ENCODE measurements at places on chromosomes 11 and 22. TPM values are rescaled to one million over a fixed set of nuclear protein-coding genes. Genes with fewer than 3 reads are reported as not detected.

OR52A1 gene
- total RNA-seq: not detected

GRCh38 chr11:45245218-45246045, 40.7 kb downstream of the SYT13 start:
- DNase-seq: no peak

NXPE4 gene
- not detected for total RNA-seq

DNA sequence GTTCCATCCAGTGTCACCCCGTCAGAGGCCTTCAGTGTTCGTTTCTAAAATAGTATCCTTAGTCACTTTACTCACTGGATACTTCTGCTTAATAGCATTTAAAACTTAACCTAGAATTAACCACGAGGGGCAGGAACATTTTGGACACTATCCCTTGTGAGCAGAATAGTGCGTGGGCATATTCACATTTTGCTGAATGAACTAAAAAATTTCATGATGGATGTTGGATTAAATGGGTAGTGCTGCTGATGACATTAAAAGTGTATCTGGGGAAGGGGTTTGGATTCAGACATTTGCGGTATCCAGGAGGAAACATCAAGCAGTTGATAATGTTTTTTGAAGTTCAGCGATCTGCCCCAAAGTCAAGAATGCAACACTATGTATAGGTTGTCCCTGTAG, 750 bp upstream of the NAT10 start:
- peak; percentile 20 for DNase-seq

KCNJ11 gene
- total RNA-seq: 0.11 TPM

DNA sequence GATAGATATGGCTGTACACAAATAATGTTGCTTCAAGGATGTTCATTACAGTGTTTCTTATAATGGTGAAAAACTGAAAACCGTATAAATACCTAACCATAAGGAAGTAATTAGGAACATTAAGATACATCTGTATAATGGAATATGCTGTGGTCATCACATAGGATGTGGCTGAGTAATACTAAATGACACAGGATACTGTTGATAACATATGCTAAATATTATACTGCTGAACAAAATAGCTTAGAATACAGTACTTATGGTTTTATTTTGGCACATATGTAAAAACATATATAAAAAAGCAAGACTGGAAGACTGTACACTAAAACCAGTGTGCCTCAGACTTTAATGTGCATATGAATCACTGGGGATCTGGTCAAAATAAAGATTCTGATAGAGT, 43.8 kb downstream of the FBXO7 start:
- no peak for DNase-seq

NAALADL1 gene
- total RNA-seq: not detected

SHANK2 gene
- 0.51 TPM for total RNA-seq

GRCh38 chr22:38524429-38524828, 18.3 kb upstream of the DDX17 start:
- no peak for DNase-seq

GRCh38 chr22:21018314-21018713, 3.3 kb downstream of the P2RX6 start:
- no peak for DNase-seq

DNA sequence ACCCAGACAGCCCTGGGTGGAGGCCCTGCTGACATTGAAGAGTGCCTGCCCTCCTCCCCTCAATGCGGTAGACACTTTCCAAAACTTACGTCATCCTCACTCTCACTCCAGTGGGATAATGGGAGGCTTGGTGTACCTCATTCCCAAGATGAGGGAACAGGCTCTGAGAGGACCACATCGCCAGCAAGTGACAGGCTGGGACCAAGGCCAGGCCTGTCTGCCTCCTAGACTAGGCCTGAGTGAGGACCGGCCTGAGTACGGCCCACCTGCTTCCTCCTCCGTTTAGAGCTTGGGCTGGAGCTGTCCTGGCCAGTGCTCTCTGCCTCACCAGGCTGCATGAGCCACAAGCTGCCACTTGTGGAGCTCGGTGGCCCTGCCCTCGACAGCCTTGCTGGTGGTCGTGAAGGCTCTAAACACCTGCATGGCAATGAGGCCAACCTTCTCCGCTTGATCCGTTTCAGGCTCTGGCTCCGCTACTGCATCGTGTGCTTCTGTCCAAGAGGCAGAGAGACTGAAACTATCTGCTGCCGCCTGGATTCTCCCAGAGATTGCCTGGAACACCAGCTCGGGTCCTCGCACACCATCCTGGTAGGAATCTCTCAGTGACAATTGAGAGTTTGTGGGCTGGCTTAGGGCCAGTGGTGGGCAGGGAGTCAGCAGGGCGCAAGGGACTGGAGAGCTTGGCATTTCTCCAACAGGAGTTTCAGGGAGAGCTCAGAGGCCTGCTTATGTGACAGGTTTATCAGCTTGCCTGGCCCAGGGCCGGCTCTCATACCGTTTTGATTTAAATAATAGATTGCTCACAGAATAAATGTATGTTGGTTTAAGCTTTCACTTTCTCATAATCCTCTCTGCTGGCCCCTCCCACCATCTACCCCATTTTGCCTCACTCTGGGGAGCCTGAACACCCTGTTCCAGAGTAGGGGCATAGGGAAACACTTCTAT, 9.4 kb downstream of the LRRC75B start:
- DNase-seq: peak; percentile 44

HTATIP2 gene
- 46.7 TPM for total RNA-seq

KDM4E gene
- not detected for total RNA-seq

RHOG gene
- total RNA-seq: 36.5 TPM

DNA sequence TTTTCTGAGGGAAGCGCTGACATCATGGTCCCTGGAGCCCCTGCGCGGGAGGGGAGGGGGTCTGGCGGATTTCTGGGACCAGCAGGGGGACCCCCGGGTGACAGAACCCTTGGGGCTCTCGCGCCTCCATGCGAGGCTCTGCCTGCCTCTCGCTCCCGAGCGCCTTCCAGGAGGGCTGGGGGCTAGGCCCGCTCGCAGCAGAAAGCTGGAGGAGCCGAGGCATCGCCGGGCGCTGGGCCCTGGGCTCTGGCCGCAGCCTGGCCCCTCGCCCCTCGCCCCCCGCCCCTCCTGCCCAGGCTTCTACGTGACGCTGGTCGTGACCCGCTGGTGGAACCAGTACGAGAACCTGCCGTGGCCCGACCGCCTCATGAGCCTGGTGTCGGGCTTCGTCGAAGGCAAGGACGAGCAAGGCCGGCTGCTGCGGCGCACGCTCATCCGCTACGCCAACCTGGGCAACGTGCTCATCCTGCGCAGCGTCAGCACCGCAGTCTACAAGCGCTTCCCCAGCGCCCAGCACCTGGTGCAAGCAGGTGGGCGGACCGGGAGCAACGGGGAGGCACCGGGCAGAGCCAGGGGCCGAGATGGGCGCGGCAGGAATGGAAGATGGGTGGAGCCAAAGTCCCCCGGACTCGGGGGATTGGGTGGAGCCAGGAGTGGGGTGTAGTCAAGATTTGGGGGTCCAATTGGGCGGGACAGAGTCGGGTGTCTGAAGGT, 5.4 kb downstream of the BEST1 start:
- DNase-seq: no peak

MOGAT2 gene
- total RNA-seq: not detected

DNA sequence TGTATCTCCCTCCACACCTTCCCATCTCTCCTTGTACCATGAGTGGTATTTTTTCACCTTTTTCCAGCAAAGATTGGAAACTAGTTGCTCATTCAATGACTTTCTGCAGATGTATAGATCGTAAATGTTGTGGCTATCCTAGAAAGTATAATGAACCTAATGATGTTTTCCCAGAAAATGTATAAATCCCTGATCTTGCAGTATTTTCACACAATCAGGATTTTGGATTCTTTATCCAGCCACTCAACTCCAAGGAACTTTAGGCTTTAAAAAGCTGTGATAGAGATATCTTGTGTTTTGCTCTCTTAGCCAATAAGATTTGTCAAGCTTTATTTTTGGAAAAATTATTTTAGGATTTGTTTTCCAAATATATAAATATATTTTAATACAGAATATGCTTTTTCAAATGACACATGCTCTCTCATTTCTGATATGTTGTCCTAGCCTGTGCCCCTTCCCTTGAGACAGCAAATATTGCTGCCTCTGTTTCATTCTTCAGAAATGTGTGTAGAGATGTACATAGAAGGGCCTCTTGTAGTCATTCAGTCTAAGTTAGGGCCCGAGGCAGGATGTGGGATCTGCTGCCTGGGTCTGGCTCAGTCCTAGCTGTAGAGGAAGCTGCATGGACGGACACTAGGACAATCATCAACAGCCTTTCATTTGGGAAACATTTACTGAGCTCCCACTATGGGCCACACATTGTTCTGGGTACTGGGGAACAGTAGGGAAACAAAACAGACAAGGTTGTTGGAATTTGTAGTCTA, 62.4 kb downstream of the NAV2 start:
- no peak for DNase-seq

HEPHL1 gene
- not detected for total RNA-seq

PATE2 gene
- not detected for total RNA-seq

DNA sequence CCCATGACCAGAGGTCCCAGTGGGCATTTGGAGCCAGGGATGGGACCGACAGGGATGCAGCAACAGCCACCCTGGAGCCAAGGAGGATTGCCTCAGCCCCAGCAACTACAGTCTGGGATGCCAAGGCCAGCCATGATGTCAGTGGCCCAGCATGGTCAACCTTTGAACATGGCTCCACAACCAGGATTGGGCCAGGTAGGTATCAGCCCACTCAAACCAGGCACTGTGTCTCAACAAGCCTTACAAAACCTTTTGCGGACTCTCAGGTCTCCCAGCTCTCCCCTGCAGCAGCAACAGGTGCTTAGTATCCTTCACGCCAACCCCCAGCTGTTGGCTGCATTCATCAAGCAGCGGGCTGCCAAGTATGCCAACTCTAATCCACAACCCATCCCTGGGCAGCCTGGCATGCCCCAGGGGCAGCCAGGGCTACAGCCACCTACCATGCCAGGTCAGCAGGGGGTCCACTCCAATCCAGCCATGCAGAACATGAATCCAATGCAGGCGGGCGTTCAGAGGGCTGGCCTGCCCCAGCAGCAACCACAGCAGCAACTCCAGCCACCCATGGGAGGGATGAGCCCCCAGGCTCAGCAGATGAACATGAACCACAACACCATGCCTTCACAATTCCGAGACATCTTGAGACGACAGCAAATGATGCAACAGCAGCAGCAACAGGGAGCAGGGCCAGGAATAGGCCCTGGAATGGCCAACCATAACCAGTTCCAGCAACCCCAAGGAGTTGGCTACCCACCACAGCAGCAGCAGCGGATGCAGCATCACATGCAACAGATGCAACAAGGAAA, 27.3 kb upstream of the L3MBTL2 start:
- no peak for DNase-seq

DNA sequence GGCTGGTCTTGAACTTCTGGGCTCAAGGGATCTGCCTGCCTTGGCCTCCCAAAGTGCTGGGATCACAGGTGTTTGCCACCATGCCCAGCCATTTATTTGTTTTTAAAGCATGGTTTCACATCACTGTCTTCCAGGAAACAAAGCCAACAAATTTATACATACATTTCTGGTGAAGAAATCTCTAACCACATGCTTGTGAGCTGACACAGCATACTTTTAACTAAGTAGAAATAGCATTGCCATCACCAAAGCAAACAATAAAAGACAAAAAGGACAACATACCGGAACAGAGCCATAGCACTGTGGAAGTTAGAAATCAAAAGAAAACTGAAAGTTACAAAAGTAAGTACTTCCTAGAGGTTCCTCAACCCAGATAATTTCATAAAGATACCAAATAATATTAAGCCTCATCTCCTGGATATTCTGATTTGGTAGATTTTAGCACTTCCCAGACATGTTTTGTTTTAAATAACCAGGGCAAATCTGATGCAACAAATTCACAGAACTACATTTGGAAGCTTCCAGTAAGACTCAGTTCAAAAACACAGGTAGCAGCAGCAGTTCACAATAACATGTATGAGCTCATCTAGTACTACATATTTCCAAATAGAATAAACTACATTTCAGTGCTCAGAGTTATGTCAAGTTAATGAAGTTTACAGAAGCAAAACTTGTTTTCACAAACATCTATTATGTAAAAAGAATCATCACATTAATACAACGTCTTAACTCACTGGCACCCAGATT, 70.6 kb downstream of the RRAS2 start:
- peak; percentile 69 for DNase-seq

DNA sequence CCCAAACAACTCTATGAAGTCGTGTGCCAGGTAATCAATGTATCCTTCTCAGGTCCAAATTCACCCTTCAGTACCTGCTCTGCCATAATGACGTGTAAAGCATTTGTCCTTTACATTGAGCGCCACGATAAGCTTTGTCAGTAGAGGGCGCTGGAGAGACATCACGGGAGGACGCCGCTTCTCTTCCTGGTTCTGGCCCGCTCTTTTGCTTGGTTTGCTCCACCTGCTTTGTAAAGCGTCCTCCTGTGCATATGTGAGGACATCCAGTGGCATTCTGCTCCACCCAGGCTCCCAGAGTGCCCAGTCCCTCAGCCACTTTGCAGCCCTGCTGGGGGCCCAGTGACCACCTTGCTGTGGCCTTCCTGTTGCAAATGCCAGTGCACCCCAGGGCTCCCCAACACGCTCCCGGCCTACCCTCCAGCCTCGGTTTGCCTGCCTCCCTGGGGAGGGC, 61.1 kb downstream of the WT1 start:
- no peak for DNase-seq

SYT12 gene
- total RNA-seq: not detected

- peak; percentile 1 for DNase-seq
Observed at GRCh38 chr11:37313266-37313665, 715.2 kb upstream of the RAG2 start.

DNA sequence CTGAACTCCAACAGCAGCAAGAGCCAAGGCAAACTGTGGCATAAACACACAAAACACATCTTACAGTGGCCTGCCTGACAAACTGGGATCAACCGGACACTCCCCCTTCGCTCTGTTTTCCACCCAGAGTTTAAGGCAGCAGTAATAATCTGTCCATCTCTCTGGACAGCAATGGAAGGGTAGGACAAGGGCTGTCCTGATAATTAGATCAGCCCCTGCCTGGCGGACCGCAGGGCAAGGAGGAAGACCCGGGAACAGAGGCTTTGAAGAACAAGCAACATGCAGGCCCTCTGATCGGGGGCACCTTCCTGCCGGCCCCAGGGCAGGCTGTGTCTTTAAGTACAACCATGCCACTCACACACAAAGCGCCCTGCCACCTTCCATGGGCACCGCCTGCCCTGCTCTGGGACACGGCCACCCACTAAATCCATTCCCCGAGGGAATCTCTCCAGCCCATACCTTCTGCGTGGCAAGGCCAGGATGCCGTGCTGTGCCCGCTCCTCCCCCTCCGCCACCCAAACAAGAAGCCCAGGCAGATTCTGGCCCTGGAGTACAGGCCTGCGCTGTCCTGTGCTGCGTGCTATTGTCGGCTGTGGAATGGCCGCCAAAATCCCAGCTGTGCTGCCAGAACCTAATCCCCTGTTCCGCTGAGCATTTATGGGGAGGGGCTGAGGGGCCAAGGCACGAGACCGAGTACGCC, 38.8 kb downstream of the NUMA1 start:
- DNase-seq: peak; percentile 70

OSBP2 gene
- total RNA-seq: 18.7 TPM

DNA sequence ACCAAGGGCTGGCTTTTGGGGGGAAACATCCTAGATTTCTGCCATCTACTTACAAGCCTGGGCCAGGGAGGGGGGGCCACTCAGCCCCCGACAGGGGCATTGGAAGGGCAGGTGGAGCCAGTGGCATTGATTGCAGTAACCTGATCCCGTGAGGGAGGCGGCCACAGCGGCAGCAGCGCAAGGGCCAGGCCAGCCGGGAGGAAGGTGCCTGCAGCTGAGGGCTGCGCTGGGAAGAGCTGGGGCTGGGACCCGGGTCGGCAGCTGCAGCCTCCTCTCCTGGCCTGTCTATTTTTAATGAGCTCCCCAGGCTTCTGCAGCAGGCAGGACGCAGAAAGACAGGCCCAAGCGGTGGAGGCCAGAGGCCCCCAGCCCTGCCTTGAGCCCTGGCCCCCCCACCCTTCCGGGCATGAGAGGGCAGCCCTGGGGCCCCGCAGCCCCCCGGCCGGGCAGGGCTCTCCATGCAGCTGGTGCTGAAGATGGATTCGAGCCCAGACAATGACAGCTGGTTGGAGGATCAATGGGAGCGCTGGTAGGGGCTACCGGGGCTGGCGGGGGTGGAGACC, 10.6 kb downstream of the FREY1 start:
- DNase-seq: no peak
